Epithelial cell of alveolus of lung (primary cell): ENCODE measurements at places on chromosomes 4 and X. TPM values are rescaled to one million over a fixed set of nuclear protein-coding genes. Genes with fewer than 3 reads are reported as not detected.

MAGEB10 gene
- total RNA-seq, result not detected in 2 replicates

MAGEB1 gene
- total RNA-seq, result not detected in 2 replicates

HPF1 gene
- total RNA-seq, result 31.5 and 52.9 TPM in 2 replicates

PF4V1 gene
- total RNA-seq, result 1.3 TPM in 1 of 2 replicates, not detected in the other

EIF4E gene
- 67.1 and 106 TPM in 2 replicates for total RNA-seq

UGT2B17 gene
- not detected in 2 replicates for total RNA-seq

C4orf36 gene
- total RNA-seq, result 8.6 TPM in 1 of 2 replicates, not detected in the other

ZMAT1 gene
- total RNA-seq, result not detected in 2 replicates

AREG gene
- 129 and 894 TPM in 2 replicates for total RNA-seq

C1QTNF7 gene
- total RNA-seq, result 0.26 and 1.5 TPM in 2 replicates

MAGEC2 gene
- total RNA-seq, result not detected in 2 replicates

PPBP gene
- 1.2 TPM in 1 of 2 replicates, not detected in the other for total RNA-seq

PDGFC gene
- total RNA-seq, result 22.8 and 85.7 TPM in 2 replicates

SOWAHB gene
- 0.13 TPM in 1 of 2 replicates, not detected in the other for total RNA-seq

RBMX gene
- total RNA-seq, result 213 and 356 TPM in 2 replicates

SLC6A14 gene
- total RNA-seq, result under 0.01 TPM in 1 of 2 replicates, not detected in the other

FABP2 gene
- total RNA-seq, result not detected in 2 replicates

PPP1R2C gene
- not detected in 2 replicates for total RNA-seq

FAM114A1 gene
- 204 and 215 TPM in 2 replicates for total RNA-seq

GIMD1 gene
- total RNA-seq, result not detected in 2 replicates

PNPLA4 gene
- total RNA-seq, result 14.5 and 15.8 TPM in 2 replicates

TCEAL7 gene
- total RNA-seq, result 30.5 and 43.8 TPM in 2 replicates

MAGEA8 gene
- not detected in 2 replicates for total RNA-seq

MXD4 gene
- 47.4 and 77.3 TPM in 2 replicates for total RNA-seq

TBC1D9 gene
- total RNA-seq, result 13.8 and 14.0 TPM in 2 replicates

C4orf50 gene
- total RNA-seq, result not detected in 2 replicates

CWH43 gene
- total RNA-seq, result not detected in 2 replicates

CSAG3 gene
- total RNA-seq, result not detected in 2 replicates

ENAM gene
- not detected in 2 replicates for total RNA-seq

ATP1B4 gene
- not detected in 2 replicates for total RNA-seq

ESX1 gene
- total RNA-seq, result 0.13 TPM in 1 of 2 replicates, not detected in the other

PCYT1B gene
- 1.1 and 2.7 TPM in 2 replicates for total RNA-seq

PAGE2B gene
- not detected in 2 replicates for total RNA-seq

RPL10 gene
- 7,452 and 8,826 TPM in 2 replicates for total RNA-seq

PLAC8 gene
- not detected in 2 replicates for total RNA-seq

XAGE2 gene
- total RNA-seq, result not detected in 2 replicates

FAM241A gene
- 1.5 and 2.3 TPM in 2 replicates for total RNA-seq

CXCL11 gene
- 1.0 TPM in 1 of 2 replicates, not detected in the other for total RNA-seq

SLC4A4 gene
- 2.8 and 32.1 TPM in 2 replicates for total RNA-seq

HSFX3 gene
- total RNA-seq, result not detected in 2 replicates

F8A2 gene
- total RNA-seq, result not detected in 2 replicates

MAML3 gene
- total RNA-seq, result 1.9 and 8.0 TPM in 2 replicates

PLP1 gene
- 2.7 TPM in 1 of 2 replicates, not detected in the other for total RNA-seq

SMIM9 gene
- total RNA-seq, result not detected in 2 replicates

UNC5C gene
- 6.7 and 11.4 TPM in 2 replicates for total RNA-seq

DCAF8L2 gene
- total RNA-seq, result not detected in 2 replicates

FAT4 gene
- total RNA-seq, result 7.5 and 15.0 TPM in 2 replicates

SHOX gene
- total RNA-seq, result not detected in 2 replicates

GAGE13 gene
- not detected in 2 replicates for total RNA-seq

TRIML2 gene
- total RNA-seq, result not detected in 2 replicates

ADGRG2 gene
- total RNA-seq, result under 0.01 and 0.48 TPM in 2 replicates

MMRN1 gene
- 0.13 and 0.24 TPM in 2 replicates for total RNA-seq
